ENCODE measurements at places on chromosomes 4 and X.

GRCh38 chr4:30525662-30526315, 194.4 kb upstream of the PCDH7 start:
- no peak for DNase-seq

DNA sequence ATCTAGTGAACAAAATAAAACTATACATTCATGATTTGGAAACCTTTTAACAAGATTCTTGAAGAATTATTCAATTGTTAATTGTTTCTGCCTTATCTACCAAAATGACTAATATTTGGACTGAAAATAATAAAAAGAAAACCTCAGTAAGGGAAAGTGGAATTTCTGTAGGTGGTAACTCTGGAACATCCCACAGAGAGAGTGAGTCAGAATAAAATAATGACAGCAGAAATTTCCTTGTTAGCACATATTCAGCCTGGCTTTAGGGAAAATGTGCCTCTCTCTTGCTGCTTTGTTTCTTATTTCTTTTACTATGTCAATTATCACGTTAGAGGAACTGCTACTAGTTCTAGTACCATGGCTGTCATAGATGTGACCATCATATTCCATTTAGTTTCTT, 421.5 kb upstream of the GNPDA2 start:
- DNase-seq, result no peak

GRCh38 chr4:7676398-7676922, 241.7 kb upstream of the PSAPL1 start:
- DNase-seq, result no peak

GRCh38 chr4:957581-958313, 15.6 kb downstream of the DGKQ start:
- DNase-seq, result no peak

DNA sequence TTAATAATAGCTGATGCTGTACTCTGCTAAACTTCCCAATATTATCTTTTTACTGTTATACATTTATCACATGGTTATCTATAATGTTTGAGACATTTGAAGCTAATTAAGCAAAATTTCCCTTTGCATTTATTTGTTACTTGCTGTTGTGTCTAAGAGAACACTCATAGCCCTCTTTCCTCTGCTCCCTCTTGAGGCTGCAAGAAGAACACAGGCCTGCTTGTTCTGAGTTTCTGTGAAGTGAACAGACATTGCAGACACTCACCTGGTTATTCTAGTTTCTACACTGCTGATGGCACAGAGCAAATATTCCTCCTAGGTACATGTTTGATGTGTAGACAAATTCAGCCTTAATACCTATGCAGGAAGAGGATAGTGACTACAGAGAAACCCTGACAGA, 367.8 kb downstream of the GASK1B start:
- no peak for DNase-seq

DNA sequence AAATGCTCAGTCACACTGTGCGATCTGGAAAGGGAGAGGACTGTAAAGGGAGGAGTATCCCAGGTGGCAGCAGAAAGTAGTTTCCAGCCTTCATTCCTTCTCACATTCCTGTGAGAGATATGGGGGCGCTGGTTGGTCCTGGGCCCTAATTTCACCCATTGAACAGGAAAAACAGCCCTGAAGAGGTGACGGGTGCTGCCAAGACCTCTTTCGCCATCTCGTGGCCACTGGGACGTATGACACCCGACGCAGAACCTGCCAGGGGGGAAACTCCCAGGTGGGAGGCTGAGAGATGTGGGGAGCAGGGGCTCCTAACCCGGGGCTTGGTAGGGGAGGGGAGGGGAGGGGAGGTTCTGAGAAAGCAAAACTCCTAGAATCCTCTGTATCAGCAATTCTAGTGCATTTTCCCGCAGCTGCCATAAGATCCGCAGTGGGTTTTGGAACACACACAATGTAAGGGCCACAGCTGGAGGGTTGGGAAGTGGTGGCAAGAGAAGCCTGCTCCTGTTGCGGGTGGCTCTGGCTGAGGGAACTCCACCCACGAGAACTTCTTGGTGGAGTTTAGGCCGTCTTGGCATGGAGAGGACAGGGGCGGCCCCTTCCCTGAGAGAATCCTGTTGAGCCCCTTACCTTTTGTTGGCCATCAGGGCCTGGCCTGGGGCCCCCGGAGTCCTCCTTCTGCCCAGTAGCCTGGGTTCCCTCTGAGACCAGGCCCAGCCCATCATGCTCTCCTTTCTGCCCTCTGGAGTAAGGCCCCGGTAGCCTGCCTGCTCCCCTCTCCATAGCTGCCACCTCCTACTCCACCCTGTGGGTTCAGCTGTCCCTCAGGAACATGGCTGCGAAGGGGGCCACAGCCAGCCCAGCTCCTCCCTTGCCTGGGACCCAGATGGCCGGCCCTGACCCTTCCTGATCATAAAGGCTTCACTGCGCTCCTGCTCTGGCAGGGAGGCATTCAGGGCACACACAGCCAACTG, 134.1 kb downstream of the OR13H1 start:
- DNase-seq, result no peak

DNA sequence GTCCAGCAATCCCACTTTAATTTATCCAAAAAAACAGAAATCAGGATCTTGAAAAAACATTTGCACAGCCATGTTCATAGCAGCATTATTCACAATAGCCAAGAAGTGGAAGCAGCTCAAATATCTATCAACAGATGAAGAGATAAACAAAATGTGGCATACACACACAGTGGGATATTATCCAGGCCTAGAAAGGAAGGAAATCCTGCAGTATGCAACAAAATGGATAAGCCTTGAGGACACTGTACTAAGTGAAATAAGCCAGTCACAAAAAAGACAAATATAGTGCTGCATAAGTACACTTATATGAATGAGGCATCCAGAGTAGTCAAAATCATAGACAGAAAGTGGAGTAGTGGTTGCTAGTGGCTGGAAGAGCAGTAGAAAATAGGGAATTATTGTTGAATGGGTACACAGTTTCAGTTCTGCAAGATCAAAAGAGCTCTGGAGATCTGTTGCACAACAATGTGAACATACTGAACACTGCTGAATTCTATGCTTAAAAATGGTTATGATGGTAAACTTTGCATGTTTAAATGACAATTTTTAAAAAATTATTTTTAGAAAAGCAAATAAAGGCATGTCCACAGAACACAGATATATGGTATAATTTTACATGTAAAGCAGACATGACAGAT, 25.6 kb downstream of the CHM start:
- DNase-seq, result no peak

- DNase-seq, result no peak
Measured at GRCh38 chr4:141432000-141432712, 204.2 kb upstream of the IL15 start.

- no peak for DNase-seq
Measured at GRCh38 chr4:116520886-116521285, 564.5 kb downstream of the TRAM1L1 start.

GRCh38 chrX:41889317-41890025, 33.9 kb downstream of the CASK start:
- DNase-seq, result no peak

- no peak for DNase-seq
Measured at GRCh38 chr4:101191302-101192098, 155.8 kb downstream of the PPP3CA start.

- no peak for DNase-seq
Measured at GRCh38 chr4:123731035-123731434, 334.4 kb downstream of the SPRY1 start.

GRCh38 chr4:74934016-74934831, 1.3 kb downstream of the PARM1 start:
- DNase-seq, result no peak

DNA sequence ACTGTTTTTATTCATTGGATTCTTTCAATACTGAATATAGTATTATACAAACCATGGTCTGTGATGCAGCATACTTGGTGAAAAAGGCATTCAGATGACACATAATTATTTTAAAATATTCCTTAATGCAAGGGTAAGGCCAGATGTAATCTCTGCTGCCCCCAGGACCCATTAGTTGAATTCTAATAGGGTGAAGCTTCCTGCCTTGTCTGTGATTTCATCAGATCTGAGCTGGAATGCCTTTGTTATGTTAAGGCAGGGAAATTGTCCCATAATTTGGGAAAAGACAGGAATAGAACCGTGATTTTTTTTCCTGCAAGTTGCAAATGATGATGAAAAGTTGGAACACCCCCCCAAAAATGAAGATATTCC, 26.1 kb downstream of the ZRSR2 start:
- DNase-seq, result no peak

DNA sequence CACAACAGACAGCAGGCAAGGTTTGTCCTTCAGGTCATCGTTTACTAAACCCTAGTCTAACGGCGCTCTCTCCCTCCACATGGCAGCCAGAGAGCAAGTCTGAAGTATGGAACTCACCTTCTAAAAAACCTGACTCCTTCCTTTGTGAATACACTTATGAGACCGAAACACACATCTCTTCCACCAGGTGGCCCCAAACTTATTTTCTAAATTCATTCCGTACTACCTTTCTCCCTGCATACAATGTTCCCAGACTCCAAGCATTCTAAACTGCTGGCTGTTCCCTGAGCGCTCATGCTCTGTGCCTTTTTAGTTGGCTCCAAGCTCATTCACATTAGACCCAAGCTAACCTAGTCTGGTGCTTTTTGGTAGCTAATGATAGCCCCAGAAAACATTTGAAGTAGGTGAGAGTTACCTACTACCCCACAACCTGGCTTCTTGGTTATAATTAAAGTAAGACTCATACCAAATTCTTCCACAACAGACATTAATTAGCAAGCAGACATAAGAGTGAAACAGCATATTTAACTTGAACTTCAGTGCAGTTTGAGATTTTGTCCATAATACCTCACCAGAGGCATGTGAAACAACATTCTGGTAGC, 67.6 kb upstream of the DCLK2 start:
- no peak for DNase-seq

- DNase-seq, result no peak
Measured at GRCh38 chr4:3337811-3338210, 45.0 kb downstream of the RGS12 start.

DNA sequence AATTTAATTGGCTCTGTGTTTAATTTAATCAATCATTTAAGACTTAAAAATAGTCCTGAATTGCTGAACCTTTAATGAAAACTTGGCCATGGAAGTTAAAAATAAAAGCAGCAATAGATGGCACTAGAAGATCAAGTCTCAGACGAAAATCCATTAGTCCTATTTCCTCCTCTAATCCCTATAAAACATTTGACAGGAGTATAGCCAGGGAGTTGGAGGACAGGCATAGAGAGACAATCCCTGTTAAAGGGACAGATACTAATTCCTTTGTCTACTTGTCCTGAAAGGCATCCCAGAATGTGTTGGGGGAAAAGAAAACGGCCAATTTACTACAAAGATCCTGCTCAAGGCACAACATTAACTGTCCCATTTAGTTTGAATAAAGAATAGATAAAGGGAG, 276.3 kb upstream of the TACR3 start:
- peak; percentile 57 for DNase-seq

DNA sequence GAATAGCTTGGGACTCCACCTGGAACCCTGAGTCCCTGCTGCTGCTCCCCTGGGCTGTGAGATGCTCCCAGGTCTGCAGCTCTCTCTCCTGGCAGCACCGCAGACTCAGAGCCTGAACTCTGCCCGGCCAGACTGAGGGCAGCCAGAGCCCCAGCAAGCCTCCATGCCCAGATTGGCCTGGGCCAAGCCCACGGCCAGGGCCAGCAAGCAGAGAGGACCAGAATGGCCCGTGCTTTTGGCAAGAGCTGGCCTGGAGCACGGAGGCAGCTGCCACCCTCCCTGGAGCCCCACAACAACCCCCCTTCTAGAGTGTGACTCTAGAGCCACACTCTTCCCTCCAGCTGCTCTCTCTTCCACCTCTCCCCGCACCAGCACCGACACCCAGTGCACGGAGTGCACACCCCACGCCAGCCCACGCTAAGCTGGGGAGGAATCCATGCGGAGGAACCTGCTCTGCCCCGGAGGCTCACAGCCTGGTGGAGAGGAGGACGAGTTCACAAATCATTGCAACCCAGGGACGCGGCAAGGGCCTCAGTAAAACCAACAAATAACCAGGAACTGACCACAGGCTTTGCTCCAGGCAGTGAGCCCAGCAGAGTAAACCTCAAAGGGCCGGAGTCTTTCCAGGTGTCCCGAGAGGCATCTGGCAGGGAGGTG, 110.3 kb downstream of the HMX1 start:
- no peak for DNase-seq

DNA sequence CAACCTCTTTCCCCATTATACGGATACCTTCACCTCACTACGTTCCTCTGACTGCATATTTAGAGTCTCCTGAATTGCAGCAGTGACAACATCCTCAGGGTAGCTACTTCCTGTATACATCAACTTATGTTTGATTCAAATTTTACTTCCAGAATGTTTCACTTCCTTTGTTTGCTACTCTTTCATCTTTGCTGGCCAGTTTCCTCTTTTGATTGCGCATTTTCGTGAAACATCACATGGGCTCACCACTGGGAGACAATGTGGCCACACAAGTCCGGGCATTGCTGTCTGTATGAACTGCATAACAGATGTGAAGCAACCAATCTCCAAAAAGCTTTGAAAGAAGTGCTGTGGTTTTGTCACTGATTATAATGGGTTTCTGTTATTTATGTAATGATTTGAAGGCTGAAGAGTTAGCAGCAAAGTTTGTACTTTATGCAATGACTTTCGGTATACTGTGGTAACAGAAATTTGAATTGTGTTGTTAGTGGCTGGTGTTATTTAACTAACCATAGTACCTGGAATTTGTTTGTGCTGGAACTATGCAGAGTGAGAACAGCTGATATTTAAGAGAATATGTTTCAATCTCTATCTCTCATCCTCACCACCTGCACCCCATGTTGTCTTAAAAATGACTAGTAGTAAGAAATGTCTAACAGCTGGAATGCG, 7.4 kb downstream of the SNCA start:
- DNase-seq, result no peak

DNA sequence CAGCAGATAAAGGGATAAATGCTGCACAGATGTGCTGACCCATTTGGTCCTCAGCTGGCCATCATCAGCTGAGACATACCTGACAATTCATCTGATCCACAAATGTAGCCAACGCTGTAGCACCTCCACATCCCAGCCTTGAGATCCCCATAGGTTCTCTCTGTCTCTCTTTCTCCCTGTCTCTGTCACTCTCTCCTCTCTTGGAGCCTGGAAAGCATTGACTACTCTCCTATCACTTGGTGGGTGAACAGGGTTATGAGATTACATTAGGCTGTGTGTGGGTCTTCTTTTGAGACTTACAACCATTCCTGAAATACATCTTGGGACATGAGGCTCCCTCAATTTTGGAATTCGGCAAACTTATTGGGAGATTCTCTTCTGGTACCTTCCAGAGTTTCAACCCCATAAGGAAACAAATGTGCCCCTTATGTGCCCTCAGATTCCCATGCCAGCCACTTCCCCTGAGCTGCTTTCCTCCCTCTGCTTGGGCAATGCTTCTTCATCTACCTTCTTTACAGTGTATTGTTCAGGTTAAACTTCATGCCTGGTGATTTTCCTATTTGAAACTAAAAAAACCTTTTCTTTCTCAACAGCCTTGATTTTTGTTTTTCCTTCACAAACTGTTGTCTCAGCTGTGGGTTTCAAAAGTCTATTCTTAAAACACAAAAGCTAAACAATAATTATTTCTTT, 29.1 kb upstream of the FGF2 start:
- DNase-seq, result no peak

- no peak for DNase-seq
Measured at GRCh38 chr4:176413171-176413570, 93.4 kb downstream of the SPCS3 start.

GRCh38 chrX:108198420-108198819, 106.8 kb downstream of the ATG4A start:
- DNase-seq, result no peak

GRCh38 chrX:150324035-150324728, 38.9 kb upstream of the MAMLD1 start:
- no peak for DNase-seq
